ENCODE measurements at places on chromosomes 16 and 17. TPM values are rescaled to one million over a fixed set of nuclear protein-coding genes. Genes with fewer than 3 reads are reported as not detected.

GRCh38 chr17:14805348-14805747, 459.8 kb downstream of the PMP22 start:
- no peak for DNase-seq

EEF2K gene
- total RNA-seq, result 21.0 TPM

DNA sequence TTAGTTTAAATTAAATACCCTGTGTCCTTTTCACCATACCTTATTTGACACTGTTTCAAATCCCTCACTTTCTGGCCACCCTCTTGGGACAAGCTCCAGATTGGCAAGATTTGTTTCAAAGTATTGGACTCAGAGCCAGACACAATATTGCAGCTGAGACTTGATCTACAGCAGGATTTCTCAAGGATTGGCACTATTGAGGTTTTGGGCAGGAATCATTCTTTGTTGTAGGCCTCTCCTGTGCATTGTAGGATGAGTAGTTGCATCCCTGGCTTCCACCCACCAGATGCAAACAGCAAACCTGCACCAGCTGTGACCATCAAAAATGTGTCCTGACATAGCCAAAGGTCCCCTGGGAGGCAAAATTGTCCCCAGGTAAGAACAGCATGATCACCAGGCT, 181.2 kb downstream of the CHD9NB start:
- no peak for DNase-seq

OTOA gene
- not detected for total RNA-seq

GRCh38 chr16:73265124-73265837, 217.4 kb upstream of the ZFHX3 start:
- peak; percentile 21 for DNase-seq

GRCh38 chr17:40417258-40417608, 463 bp downstream of the TOP2A start:
- no peak for DNase-seq

DNA sequence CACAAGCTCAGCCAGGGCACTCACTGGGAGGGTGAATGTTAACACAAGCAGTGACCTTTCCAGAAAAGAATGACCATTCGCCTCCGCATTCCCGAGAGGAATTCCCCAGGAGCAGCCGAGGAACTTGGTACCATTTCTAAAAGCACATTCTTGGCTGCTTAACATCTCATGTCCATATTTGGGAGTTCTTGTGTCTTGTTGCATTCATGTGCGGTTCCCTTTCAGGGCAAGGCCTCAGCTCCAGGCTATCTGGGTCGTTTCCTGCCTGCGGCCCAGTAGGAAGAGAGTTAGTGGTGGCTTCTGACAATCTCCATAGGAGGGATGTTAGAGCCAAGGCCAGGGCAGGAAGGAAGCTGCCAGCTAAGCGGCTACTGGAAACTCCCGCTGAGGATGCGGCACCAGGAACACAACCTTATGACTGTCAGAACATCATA, 27.8 kb upstream of the MEAK7 start:
- peak; percentile 83 for DNase-seq

DNA sequence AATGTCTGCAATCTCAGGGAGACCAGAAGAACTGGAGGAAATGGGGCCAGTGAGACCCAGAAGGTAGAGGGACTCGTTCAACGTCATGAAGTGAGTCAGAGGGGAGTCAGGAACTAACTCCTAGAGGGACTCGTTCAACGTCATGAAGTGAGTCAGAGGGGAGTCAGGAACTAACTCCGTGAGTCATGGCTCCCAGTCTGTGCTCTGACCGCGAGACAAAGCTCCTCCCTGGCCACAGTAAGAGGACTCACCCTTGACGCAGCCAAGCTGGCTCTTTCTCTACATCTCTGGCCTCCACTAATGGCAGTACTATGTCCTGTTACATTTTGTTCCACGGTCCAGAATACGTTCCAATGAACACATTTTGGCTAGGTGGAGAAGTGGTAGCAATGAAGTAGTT, 902.5 kb downstream of the KCNJ2 start:
- no peak for DNase-seq

DNA sequence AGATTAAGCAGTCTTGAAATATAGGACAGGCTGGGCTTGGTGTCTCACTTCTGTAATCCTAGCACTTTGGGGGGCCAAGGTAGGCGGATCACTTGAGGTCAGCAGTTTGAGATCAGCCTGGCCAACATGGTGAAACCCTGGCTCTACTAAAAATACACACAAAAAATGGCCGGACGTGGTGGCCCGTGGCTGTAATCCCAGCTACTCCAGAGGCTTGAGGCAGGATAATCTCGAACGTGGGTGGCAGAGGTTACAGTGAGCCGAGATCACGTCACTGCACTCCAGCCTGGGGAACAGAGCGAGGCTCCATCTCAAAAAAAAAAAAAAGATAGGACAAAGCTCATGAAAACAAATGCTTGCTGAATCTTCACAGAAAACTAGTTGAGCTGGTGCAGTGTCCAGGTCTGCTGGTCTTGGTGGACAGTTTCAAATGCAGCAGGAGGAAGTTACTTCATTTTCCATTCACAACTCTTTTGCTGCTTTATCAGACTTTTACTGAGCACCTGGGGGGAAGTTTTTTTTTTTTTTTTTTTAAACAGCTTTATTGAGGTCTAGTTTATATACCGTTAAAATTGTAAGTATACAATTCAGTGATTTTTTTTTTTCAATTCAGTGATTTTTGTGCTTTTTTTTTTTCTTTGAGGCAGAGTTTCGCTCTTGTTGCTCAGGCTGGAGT, 45.2 kb downstream of the SNX29 start:
- no peak for DNase-seq

DNA sequence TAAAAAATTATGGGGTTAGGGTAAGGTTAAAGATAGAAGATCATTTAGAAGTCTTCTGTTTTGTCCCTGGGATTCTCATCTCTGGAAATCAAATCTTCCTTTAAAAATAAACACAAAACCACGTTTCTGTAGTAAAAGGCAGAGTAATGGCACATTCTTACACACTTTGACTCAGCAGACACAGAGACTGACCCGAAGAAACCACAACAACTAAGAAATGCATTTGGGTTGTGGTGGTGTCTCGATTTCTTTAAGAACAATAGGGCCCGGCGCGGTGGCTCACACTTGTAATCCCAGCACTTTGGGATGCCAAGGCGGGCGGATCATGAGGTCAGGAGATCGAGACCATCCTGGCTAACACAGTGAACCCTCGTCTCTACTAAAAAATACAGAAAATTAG, 54.9 kb upstream of the MYH10 start:
- DNase-seq, result no peak

GRCh38 chr16:74710401-74710800, 9.7 kb upstream of the MLKL start:
- no peak for DNase-seq

GRCh38 chr17:64020056-64020766, at the start of gene ICAM2:
Gene ICAM2 (minus strand): TSS chr17:64020633. CDS start chr17:64006691, 13,942 bp downstream.
- peak; percentile 68 for DNase-seq

GRCh38 chr16:65142276-65142675, 20.4 kb upstream of the CDH11 start:
- no peak for DNase-seq

ZNF469 gene
- under 0.01 TPM for total RNA-seq

- DNase-seq, result peak; percentile 92
Observed at GRCh38 chr17:43878260-43879175, 28.8 kb downstream of the MPP2 start.

DNA sequence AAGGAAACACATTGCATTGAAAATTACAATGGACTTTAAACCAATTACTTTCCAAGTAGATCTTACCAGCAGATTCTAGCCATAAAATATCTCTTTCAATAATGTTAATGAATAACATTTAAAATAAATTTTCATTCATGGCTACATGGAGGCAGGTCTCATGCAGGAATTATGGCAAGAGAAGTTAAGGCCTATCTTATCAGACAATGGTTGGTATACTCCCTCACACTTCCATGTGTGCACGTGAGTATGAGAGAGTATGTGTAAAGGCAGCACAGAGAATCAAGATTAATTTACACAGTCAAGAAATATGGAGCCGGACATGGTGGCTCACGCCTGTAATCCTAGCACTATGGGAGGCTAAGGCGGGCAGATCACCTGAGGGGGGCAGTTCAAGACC, 76.5 kb downstream of the HELZ start:
- DNase-seq, result no peak

SRP68 gene
- 47.8 TPM for total RNA-seq

- DNase-seq, result no peak
Observed at GRCh38 chr17:37176723-37177122, 199.1 kb upstream of the C17orf78 start.

DNA sequence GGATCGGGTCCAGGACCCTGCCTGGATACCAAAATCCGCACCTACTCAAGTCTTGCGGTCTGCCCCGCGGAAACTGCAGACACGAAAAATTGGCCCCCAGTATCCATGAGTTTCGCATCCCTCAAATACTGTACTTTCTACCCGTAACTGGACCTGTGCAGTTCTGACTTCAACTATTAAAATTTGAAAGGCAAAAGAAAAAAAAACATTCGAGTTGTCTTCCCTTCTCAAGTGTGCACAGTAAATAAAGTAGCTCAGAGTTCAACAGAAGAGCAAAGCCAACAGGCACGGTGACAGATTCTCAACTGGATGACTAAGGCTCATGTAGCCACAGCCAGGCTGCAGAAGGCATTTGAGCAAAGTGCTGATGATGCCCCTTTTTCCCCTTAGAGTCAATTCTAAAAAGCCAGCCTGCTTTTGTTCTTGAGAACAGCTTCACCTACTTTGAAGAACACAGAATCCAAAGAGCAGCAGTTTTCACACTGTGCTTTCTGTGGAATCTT, 32.5 kb downstream of the MARF1 start:
- no peak for DNase-seq

DNA sequence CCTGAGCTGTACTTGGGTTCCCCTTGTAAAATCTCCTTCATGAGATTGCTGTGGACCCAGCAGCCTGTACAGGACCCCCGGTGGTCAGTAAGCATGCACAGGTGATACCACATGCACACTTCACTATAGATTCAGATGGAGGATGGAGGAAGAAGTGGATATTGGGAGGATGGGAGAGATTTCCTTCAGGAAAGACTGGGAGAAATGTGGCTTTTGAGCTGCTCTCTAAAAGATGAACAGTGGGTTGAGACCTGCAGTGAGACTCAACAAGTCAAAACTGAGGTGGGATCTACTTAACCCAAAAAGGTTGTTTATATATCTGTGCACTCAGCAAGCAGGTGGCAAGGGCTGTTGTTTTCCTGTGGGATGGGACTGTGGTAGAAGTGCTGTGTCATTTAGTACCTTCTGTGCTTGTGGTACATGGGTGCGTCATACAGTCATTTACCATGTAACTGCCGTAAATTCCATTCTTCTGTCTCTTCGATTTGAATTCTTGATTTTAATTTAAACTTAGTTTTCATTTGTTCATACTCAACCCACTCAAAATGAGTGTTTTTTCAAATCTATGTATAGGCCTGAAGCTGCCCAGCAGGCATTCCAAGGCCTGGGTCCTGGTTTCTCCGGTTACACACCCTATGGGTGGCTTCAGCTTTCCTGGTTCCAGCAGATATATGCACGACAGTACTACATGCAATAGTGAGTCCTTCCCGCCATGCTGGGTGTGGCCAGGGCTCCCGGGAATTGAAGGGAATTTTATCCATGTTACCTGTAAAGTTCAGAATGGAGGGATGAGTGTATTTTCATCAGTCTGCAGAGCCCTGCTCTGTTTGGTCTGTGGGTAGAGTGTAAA, 6.9 kb downstream of the HERPUD1 start:
- DNase-seq, result no peak

GRCh38 chr17:82424001-82424862, 5.8 kb upstream of the OGFOD3 start:
- DNase-seq, result peak; percentile 45

WNT9B gene
- not detected for total RNA-seq

SRCIN1 gene
- 13.4 TPM for total RNA-seq

GRCh38 chr16:84323606-84324005, 28.9 kb downstream of the WFDC1 start:
- no peak for DNase-seq

DNA sequence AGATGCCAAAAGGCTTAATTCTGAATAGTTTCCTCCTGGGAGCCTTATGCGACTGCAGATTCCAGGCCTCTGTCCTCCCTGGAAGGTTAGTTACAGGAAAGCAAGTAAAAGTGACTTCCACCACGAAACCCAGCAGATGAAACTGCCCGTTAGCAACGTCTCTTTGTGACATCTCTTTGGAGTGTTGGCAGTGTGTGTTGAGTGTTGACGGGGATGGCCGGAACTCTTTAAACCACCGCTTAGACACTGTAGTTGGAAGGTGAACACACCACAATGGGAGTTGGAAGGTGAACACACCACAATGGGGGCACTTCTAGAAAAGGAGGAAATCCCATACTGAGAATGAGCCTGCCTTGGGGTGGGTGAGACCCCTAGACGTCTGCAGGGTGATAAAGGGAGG, 858 bp downstream of the SKAP1 start:
- DNase-seq, result no peak

RPL19 gene
- total RNA-seq, result 2,498 TPM

LGALS9B gene
- 8.6 TPM for total RNA-seq

KRTAP9-8 gene
- total RNA-seq, result not detected

DNA sequence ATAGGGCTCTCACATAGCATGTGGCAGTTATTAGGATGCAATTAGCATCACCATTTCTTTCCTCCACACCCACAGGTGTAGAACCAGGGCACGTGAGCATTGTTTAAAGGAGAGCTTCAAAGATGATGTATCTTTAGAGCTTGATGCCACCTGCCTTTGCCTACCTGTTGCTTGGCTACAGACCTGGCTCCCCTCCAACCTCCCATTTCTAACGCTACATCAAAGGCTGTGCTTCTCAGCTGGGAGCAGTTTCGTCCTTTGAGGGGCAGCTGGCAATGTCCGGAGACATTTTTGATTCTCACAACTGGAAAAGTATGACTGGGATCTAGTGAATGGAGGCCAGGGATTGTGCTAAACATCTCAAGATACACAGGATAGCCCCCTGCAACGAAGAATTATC, 78.5 kb upstream of the CLEC3A start:
- DNase-seq, result peak; percentile 55

GRCh38 chr17:6420173-6420641, 14.7 kb downstream of the AIPL1 start:
- DNase-seq, result no peak

ADAP2 gene
- total RNA-seq, result 28.7 TPM

DNA sequence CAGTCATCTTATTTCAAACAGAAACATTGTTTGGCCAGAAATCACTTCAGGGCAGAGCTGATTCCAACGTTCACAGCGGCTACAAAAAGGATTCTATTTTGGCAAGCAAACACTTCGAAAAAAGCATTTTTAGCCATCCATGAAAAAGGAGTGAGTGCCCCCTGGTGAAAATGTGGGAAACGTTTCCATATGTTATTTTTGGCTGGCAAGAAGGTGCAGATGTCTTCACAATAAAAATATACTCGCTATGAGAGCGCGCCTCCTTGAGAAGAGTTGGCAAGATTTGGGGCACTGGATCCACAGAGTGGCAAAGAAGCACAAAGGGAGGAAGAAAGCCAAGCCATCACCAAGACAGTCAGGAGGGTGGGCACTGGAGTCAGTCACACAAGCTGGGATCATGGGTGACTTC, 191.1 kb downstream of the CHD9NB start:
- DNase-seq, result peak; percentile 80

GRCh38 chr16:11621920-11622651, 35.4 kb upstream of the LITAF start:
- no peak for DNase-seq
